ENCODE measurements at places on chromosomes 5 and 9.

- DNase-seq: no peak
Measured at GRCh38 chr5:91179018-91179417, 204.1 kb downstream of the ARRDC3 start.

DNA sequence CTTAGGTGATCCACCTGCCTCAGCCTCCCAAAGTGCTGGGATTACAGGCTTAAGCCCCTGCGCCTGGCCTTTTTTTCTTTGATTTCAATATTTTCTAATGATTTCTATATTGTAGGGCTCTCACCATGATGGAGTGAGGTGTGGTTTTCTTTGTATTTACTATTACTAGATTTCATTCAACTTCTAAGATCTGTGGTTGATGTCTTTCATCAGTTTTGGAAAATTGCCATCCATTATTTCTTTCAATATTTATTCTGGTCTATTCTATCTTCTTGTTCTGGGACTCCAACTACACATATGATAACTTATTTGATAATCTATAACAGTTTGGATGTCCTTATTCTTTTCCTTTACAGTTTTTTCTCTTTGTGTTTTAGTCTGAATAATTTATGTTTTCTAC lies 31.9 kb downstream of the FBXO4 start:
- no peak for DNase-seq

- no peak for DNase-seq
Measured at GRCh38 chr9:73541923-73542322, 390.3 kb downstream of the ANXA1 start.

GRCh38 chr9:128091144-128091543 lies 23.1 kb downstream of the SLC25A25 start:
- DNase-seq: no peak

DNA sequence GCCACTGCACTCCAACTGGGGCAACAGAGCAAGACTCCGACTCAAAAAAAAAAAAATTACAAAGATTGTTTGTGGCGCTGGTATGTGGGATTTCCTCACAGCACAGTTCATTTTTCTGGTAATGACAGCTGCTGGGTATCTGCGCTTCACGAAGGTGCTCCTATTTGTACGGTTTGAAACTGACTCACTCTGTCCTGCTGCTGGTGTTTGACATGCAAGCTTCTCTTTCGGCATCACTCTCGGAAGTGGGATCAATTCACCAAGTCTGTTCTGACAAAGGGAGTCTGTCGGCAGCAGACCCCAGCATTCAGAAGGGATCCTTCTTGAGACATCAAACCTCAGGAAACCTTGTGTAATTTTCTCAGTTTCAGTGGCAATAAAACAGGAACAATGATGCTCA lies 26.3 kb downstream of the MAML1 start:
- DNase-seq: no peak
